Activated CD4-positive, alpha-beta T cell treated with anti-CD3 and anti-CD28 coated beads, Interleukin-2, amount 10 ng/mL, durations not matched to agents 24 days and 14 days (primary cell): ENCODE measurements at places on chromosomes 16 and 17. TPM values are rescaled to one million over a fixed set of nuclear protein-coding genes. Genes with fewer than 3 reads are reported as not detected.

Gene CDK5R1
- 7.2 and 8.2 TPM in 2 replicates for total RNA-seq

Gene NPIPA1
- total RNA-seq, result 120 and 122 TPM in 2 replicates

Gene EME1
- total RNA-seq, result 30.7 and 35.4 TPM in 2 replicates

Gene AOC2
- 3.3 and 4.2 TPM in 2 replicates for total RNA-seq

GRCh38 chr16:54774768-54775167 lies 155.9 kb upstream of the IRX5 start:
- no peak for DNase-seq

GRCh38 chr17:33273271-33273670 lies 19.8 kb downstream of the ASIC2 start:
- DNase-seq, result no peak

DNA sequence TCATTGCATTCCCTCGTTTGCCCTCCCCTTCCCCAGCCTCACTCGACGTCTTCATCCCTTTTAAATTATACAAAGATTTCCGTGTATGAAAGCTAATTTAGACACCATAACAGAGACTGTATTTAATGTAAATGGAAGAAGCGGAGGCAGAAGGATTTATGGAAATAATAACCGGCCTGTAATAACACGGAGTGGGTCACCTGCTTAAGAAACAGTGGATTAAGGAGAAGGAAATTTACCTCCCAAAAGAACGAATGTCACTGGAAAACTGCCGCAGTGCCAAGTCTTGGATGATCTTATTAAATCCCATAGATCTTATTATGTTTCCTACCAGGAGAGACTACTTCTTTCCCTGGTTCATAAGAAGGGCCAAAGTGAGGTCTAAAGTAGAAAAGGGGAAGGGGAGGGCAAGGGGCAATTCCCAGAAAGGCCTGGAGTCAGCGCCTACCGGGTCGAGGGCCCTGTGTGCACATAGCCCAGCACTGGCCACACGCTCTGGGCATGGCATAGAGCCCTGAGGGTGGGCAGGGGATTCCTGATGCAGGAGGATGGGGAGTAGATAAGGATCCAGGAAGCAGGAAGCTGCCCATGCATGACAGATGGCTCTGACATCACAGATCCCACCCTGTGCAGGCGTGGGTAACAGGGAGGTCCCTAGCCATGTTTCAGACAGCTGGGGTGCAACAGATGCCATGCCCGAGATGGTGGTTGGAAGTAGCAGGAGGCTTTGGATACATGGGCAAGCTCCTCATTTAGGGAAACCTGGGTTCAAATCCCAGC lies 56.2 kb upstream of the RPL38 start:
- DNase-seq, result no peak

- no peak for DNase-seq
Observed at GRCh38 chr16:62201911-62202310, 165.7 kb upstream of the CDH8 start.
